Gastroesophageal sphincter (tissue), 4 donors: ENCODE measurements at places on chromosomes 1 and 21.

- no peak for ATAC-seq
These were observed 27.3 kb downstream of the SIPA1L2 start for GRCh38 chr1:232602622-232603021.

DNA sequence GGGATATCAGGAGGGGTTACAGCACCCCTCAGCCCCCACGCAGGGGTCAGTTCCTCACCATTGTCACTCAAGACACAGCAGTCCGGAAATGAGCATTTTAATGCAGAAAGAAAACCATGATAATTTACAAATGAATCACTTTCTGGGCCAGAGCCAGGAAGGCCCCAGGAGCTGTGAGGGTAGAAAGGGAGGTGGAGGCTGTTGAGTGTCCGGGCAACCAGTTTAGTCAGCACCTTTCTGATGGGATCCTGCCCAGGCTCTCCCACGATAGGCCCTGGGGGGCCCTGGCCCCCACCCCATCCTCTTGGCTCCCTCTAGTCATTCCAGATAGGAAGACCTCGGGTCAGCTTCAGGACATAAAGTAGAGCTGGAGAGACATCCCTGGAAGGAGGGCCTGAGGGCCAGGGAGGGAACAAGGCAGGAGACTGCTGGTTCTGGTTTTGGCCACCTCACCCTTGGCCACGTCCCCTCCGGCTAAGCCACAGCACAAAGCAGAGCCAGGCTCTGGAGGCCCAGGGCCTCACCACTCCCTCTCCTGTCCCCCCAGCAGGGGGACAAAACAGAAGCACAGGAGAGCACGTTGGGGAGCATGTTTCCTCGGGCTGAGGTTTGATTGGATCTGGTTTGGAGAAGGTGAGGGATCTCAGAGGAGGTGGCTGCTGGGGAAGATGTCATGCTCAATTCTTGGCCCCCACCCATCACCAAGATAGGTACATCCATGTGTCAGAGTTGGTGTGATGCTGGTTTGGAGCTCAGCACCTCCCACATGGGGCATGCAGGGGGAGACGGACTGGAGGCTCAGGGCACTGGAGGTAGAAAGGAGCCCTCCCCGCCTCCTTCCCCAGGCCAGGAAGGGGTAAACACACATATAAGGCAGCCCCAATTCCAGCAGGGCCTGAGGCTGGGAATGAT lies 20.6 kb downstream of the ETNK2 start:
- no peak for ATAC-seq

DNA sequence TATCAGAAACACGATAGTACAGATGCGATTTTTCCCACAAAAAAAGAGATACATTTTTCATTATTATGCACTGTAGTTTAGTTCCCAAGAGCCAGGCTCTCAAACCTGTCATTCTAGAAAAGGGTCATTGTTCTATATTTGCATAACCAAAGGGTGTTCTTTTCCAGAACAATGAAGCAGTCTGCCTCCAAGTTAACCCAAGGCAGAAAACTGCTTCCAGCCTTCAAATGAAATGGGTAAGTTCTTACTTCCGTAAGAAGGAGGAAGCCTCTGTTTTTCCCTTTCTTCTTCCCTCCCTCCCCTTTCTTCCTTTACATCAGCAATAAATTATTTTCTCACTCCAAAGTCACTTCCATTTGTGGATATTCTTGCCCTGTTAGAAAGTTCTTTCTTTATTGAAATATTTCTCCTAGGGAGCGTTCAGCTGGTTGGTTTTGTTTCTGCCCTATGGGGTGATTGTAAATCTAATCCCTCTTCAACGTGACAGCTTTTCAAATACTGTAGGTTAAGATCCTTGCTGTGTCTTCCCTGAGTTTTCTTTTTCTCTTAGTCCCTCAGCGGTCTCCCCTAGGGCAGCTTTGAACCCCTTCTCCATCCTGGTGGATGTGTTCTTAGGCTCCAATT lies 77.3 kb upstream of the PTGFRN start:
- no peak for ATAC-seq

- ATAC-seq, result no peak
These were observed 36.2 kb downstream of the HIVEP3 start for GRCh38 chr1:41882486-41882885.

DNA sequence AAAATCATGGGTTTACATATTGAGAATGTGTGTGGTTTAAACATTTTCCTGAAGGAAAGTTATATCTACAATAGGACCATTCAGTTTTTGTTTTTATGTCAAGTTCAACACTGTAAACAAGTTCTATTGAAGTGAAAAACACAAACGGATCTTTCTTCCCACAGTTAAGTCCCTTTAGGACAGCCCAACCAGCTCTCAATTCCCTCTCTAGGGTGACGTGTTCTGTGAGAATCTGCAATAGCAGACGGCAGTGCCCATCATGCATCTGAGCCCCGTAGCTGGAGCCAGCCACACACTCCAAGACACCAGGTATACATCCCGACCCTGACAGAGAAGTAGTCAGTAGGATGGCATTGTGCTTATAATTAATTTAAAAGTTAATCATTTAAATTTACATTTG lies 26.3 kb upstream of the IVNS1ABP start:
- no peak for ATAC-seq
